ENCODE measurements at places on chromosomes 2 and 18.

DNA sequence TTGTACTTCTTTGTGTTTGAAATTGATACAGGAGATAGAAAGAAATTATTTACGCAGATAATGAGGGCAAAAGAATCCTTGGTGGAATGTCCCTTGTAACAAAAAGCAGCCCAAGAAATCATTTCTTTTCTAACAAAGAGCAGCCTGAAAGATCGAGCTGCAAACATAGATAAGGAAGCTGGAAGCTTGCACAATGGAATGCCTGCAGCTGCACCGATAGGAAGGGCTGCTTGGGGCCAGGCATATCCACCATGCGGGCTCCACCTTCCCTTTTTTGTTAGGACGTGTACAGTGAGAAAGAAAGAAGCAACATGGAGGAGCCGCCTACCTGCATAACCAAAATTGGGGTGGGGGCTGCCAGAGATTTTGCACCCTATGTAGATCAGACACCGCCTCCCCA lies 568.7 kb downstream of the METTL4 start:
- DNase-seq: no peak

DNA sequence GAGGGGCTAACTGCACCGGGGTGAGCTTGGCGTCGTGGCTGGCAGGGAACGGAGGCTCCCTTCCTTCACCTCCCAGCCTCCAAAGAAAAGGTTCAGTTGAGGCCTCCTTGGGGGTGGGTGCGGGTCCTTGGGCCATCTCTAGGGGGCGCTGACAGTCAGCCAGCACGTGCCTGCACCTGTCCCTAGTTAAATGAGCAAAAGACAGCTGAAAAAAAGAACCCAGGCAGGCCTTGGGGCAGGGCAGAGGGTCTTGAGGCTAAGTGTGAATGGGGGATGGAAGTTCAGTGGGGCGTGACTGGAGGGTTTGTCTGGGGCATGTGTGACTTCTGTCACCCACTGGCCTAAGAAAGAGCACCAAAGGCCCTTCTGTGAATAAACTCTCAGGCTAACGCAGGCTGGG lies 56.4 kb downstream of the ZFP36L2 start:
- DNase-seq: peak; percentile 63

DNA sequence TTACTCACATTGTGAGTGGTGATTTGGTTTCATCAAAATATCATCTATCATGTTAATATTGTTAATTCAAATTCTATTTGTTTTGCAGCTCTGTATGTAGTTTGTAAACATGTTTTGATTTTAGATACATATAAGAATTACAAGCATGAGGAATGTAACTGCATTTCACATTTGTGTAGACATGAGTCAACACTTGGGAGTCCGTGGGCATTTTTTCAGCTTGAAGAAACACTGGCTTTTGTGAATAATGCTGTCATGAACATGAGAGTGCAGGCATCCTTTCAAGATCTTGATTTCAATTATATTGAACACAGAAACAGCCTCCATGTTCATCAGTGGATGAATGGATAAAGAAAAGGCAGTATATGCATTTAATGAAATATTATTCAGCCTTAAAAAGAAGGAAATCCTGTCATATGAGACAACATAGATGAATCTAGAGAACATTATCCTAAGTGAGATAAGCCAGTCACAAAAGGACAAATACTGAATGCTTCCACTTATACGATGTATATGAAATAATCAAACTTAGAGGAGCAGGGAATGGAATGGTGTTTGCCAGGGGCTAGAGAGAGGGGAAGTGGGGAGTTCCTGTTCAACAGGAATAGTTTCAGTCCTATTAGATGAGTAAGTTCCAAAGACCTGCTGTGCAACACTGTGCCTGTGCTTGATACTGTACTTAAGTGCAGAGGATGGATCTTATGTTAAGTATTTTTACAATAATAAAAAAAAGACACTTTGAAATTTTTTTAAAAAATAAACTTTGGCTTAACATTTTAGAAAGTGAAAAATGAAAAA lies 194.9 kb downstream of the LRATD1 start:
- no peak for DNase-seq

DNA sequence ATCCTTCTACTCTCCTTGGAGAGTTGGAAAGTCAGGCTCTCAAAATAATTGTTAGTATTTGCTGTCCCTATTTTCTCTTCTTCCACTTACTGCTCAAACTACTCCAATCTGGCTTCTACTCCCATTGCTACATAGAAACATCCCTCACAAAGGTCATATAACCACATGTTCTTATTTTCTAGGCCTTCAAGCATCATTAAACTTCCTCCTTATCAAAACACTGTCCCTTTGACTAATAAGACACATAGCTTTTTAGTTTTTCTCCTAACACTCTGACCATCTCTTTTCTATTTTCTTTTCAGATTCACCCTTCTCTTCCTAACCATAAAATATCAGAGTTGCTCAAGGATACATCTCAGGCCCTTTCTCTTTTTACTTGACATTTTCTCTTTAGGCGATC lies 148.3 kb downstream of the MBD2 start:
- no peak for DNase-seq

DNA sequence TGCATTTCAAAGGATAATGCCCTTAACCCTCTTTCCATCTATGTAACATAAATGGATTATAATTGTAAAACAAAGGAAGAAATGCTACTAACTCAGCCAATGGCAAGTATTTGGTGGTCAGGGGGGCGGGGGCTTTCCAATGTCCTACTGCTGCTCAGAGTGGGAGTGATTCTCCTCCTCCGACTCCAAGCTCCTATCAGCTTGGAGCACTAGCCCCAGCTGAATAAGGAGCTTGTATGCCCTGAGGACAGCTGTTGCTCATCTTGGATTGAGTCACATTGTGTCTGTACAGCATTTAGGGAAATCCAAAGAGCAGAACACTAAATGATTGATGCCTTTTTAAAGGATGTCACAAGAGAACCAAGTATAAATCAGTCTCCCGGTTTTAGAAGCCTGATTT lies 105.6 kb upstream of the ZNF521 start:
- no peak for DNase-seq

- no peak for DNase-seq
Observed at GRCh38 chr2:198054299-198054698, 249.9 kb downstream of the PLCL1 start.

GRCh38 chr2:118457951-118458350 lies 369.7 kb downstream of the INSIG2 start:
- no peak for DNase-seq

- no peak for DNase-seq
Observed at GRCh38 chr18:38956068-38956467, 1390.5 kb upstream of the CELF4 start.

- no peak for DNase-seq
Observed at GRCh38 chr2:231189171-231189530, 9.3 kb upstream of the ARMC9 start.

DNA sequence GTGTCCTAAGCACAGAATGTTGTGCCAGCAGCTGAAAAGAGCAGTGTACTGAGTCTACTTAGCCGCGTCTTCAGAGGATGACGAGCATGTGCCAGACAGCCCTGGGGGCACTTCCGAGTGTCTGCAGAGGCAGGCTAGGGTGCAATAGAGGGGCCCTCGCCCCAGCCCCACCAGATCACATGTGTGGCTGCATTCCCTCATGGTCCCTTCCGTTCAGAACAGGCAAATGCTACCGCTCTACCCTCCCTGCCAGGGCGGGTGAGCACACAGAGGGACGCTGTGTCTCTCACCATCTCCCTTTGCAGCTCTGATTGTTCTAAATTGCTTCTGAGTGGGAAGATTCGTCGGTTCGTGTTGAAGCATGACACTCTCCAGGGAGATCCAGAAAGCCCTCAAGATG lies 212.2 kb upstream of the RAB12 start:
- DNase-seq: no peak

GRCh38 chr2:63589148-63589958 lies 590 bp downstream of the MDH1 start:
- DNase-seq: peak; percentile 4

DNA sequence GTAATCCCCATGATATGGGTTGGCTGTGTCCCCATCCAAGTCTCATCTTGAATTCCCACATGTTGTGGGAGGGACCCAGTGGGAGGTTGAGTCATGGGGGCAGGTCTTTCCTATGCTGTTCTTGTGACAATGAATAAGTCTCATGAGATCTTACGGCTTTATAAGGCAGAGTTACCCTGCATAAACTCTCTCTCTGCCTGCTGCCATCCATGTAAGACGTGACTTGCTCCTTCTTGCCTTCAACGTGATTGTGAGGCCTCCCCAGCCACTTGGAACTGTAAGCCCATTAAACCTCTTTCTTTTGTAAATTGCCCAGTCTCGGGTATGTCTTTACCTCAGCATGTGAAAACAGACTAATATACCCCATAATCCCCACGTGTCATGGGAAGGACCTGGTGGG lies 61.9 kb upstream of the LDAH start:
- DNase-seq: no peak

DNA sequence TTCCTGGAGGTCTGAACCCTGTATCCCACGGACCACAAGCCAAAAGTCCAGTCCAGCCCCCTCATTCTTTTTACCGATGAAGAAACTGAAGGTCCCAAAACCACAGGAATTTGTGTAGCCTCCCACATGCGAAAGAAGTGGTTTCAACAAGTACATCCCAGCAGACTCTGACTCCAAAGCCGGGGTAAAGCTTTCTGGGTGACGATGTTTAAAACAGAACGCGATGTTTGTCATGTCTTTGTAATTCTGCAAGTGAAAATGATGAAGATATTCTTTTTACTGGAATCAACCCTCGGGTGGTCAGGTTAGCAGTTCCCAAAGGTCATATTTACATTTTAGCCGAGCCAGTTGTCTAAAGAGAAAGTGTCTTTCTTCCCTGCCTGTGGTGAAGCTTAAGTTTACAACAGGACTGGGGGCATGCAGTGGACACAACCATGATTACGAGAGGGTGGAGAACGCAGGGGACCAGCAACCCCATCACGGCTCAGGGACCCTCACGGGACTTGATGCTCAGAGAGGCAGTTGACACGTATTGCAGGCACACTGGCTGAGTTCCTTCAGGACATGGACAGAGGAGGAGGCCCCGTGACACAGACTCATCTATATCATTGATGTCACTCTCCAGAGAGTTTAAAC lies 17.8 kb upstream of the TMEM131 start:
- DNase-seq: no peak

DNA sequence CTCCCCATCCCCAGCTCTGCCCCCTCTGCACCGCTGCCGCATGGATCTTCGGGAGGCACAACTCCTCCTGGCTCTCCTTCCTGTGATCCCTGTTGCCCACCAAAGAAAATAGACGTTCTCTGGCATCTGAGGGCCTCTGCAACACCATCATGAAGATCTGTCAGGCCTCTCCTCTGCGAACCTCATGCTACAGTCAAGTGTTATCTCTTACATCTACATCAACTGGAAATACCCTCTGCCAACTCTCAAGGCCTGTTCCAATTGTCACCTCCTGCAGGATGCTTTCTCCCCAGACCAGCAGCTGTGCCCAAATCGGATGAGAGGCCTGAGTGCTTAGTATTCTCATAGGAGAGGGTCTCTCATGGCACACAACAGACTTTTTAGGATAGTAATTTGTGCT lies 478.4 kb downstream of the BCL11A start:
- no peak for DNase-seq

- DNase-seq: no peak
Observed at GRCh38 chr2:176039375-176039774, 37.3 kb upstream of the LNPK start.

DNA sequence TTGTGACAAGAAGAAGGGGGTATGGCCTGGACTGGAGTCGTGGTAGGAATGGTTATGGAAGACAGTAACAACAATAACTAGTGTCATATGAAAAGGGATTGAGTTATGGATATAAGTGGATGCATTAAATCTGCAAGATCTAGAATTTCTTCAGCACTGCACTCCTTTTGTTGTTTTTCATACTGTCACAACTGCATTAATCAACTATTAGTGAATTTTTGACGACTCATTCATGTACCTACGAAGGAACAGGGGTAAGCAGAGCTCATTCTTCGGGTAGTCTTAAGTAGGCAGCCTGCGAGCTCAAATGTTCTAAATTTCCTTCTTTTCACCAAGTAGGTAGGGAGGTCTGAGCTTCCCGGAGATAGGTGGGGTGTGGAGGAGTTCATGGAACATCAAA lies 109.7 kb upstream of the UPP2 start:
- no peak for DNase-seq

GRCh38 chr18:32847691-32848090 lies 74.9 kb upstream of the KLHL14 start:
- no peak for DNase-seq

DNA sequence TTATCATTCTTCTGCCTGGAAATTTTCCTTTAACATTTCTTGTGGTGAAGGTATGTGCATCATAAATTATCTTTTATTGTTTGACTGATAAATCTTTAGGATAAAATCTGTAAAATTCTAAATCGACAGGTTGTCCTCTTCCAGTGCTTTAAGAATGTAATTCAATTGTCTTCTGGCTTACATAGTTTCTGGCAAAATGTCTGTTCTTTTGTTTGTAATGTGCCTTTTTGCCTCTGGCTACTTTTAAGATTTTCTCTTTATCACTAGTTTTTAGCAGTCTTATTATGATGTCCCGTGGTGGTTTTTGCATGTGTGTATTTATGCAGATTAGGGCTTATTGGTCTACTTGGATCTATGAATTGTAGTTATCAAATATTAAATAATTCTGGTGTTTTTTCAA lies 203.6 kb upstream of the COPS8 start:
- DNase-seq: no peak

GRCh38 chr18:57188851-57189557 lies 42.1 kb downstream of the BOD1L2 start:
- no peak for DNase-seq

GRCh38 chr18:33839452-33840211 lies 261.6 kb downstream of the ASXL3 start:
- DNase-seq: no peak

GRCh38 chr2:181752301-181752700 lies 72.0 kb upstream of the NEUROD1 start:
- no peak for DNase-seq

DNA sequence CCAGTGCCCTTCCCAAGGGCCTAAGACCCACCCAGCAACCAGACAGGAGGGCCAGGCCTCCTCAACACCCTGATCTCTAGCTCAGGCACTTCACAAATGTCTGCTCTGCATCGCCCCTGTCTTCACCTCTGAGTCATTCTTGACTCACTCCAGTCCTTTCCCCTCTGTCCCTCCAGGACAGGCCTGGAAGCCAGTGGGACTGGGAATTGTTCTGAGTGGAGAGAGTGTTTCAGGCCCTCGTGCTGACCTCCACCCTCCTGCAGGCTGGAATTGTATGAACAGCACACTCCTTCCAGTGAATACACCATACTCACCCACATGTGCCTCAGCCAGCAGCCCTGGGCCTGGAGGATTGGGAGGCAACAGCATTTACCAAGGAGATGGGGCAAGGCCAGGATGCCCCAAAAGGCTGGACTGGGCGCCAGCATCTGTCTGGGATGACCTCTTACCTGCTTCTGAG lies 304.2 kb downstream of the CYP26B1 start:
- DNase-seq: no peak
